ENCODE measurements at places on chromosomes 1 and 21. TPM values are rescaled to one million over a fixed set of nuclear protein-coding genes. Genes with fewer than 3 reads are reported as not detected.

- H3K36me3 ChIP-seq = no peaks in the 10 kb centered on the region
- H3K4me1 ChIP-seq = peaks cover 2% of the 10 kb centered on the region
- peaks cover 2% of the 10 kb centered on the region for H3K27me3 ChIP-seq
- DNase-seq = no peak
- no peak overlapping the region for H3K4me3 ChIP-seq
Measured at GRCh38 chr21:29267666-29268065, 31.1 kb upstream of the BACH1 start.

- no peak overlapping the region for H3K27ac ChIP-seq
- peaks cover 5% of the 10 kb centered on the region for H3K36me3 ChIP-seq
- no peak overlapping the region for H3K4me3 ChIP-seq
- peaks cover 16% of the 10 kb centered on the region for H3K4me1 ChIP-seq
Measured at GRCh38 chr1:3674100-3675094, 22.1 kb downstream of the TP73 start.

Gene LCE3B
- total RNA-seq = not detected

Gene AMY1C
- total RNA-seq = not detected

DNA sequence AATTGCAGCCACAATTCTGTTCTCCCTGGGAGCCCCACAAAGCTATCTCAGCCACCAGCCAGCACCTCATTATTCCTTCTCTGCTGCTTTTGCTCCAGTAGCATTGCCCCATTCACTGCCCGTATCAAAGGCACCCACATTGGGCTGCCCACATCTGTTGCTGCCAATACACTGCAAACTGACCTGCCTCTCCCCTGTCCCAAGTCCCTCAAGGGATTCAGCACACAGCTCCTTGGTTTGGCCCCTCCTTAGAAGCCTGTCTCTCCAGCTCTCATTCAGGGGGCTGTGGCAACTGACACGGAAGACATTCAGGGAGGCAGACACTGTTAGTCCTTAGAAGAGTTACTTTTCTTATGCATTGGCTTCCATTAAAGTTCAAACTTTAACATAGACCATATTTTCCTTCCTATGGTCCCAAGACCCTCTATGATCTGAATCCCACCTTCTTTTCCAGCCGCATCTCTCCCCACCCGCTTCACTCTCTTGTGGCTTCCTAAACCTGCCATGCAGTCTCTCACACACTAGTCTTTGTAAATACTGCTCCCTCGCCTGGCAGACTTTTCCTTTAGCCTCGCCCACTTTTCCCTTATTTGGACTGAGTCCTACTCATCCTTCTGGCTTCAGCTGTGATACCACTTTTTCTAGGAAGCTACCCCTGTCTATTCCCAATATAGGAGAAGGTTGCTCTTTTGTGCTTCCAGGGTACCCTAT, 19.3 kb upstream of the KLHDC8A start:
- no peak for DNase-seq
- peak overlapping the region; percentile 37 for H3K4me3 ChIP-seq
- H3K27me3 ChIP-seq = peaks cover 16% of the 10 kb centered on the region
- peaks cover 2% of the 10 kb centered on the region for H3K36me3 ChIP-seq
